Left ventricle myocardium superior (tissue), 1 donor: ENCODE measurements at places on chromosomes 6 and 20. TPM values are rescaled to one million over a fixed set of nuclear protein-coding genes. Genes with fewer than 3 reads are reported as not detected.

DNA sequence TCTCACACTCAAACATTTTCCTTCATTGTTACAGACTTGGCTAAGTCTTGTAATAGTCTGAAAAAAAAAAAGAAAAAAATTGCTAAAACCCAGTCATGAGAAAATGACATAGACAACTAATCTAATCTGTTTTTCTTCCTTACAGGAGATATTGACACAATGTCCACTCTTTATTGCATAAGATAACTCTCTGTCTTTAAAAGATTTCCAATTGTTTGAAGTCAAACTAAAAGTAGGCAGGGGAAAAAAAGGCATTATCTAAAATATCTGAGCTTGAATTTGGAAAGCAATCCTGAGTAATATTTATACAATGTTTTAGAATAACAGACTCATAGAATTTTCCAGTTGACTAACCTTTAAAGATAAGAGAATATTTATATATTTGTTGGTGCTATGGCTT is 233.0 kb upstream of the CEP162 start:
- no peak for DNase-seq

Gene C20orf204
- total RNA-seq = 0.35 TPM

DNA sequence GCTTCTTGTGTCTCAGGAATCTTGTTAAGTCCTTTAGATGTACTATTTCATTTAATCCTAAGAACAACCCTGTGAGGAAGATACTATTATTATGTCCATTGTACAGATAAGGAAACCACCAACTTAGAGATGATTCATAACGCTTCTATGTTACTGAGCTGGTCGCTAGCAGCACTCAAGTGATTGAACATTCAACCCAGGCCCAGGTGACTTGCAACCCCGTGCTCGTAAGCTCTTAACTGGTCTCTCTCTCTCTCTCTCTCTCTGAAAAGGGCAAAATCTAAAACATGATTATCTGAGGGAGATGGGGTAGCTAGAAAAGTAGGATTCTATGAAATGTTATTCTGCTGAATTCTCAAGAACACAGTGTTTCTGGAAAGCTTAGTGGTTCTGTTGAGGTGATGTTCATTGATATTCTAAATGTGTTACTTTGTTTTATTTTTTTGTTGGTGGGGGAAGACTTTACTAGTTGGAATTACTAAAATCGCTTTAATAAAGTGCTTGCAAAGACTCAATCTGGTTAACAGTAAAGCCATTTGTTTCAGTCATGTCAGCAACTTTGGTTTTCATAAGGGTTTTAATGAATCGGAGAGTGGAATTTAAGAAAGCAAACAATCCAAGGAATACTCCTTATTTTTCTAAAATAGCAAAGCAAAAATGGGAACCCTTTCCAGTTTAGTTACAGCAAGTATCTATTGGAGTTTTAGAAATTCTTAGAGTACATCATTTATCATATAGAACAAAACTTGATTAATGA is 265.0 kb upstream of the TAB2 start:
- DNase-seq = no peak

- DNase-seq = no peak
Measured at GRCh38 chr6:3898265-3898994, 49.3 kb downstream of the FAM50B start.

Gene TRIM10
- total RNA-seq = not detected

GRCh38 chr6:79421707-79422484 is 115.3 kb downstream of the LCA5 start:
- no peak for DNase-seq
